Stimulated activated CD4-positive, alpha-beta T cell treated with anti-CD3 and anti-CD28 coated beads, Interleukin-15, amount 100 ng/mL, for 1 hour (primary cell): ENCODE measurements at places on chromosomes 7 and 10.

- DNase-seq: no peak
Measured at GRCh38 chr7:99514050-99514449, 9.6 kb downstream of the ZKSCAN5 start.

DNA sequence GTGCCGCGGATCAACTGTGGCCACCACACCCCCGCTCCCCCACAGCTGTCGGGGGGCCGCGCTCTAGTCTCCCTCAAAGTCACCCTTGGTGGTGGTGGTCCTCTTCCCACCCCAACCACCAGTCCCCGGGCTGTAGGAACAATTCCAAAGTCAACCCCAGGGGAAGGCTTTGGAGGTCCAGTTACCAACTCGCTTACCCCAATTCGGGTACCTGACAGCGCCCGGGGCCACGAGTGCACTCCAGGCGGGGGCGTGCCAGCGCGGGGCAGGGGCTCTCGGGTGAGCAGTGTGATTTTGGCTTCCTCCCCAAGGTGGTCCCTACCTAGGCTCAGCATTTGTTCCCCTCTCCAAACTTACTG is 584 bp upstream of the ZMIZ1 start:
- no peak for DNase-seq

DNA sequence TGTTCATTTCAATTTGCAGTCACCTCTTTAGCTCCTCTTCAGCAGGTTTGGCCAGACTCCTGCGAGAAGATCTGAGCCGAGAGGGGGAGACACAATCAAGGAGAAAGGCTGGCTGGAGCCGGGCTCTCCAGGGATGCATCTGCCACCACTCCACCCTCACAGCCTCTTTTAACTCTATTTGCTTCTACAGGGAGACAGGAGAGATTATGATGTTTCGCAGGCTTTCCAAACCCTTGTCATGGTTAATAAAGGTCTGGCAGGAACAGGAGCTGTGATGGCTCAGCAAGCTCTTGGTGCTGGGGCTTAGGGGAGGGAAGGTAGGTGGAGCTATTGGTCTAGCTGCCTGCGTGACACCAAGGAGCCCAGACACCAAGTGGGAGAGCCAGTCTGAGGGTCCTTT is 448.1 kb upstream of the PODXL start:
- DNase-seq: no peak

DNA sequence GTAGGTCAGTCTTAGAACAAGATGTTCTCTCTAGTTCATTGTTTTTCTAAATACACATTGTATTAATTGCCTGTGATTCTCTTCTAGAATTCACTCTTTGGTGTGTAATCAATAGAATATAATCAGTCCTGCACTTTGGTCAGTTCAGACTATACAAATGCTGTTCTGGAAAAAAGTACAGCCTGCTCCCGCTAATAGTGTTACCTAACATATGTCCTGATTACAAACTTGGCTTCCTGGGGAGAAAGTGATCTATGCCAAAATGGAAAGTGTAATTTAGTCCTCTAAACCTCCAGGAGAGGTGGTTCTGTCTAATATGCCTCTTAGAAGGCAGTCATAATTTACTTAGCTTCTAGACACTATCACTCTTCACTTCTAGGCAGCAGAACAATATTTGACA is 215.5 kb downstream of the SEMA3D start:
- DNase-seq: no peak

DNA sequence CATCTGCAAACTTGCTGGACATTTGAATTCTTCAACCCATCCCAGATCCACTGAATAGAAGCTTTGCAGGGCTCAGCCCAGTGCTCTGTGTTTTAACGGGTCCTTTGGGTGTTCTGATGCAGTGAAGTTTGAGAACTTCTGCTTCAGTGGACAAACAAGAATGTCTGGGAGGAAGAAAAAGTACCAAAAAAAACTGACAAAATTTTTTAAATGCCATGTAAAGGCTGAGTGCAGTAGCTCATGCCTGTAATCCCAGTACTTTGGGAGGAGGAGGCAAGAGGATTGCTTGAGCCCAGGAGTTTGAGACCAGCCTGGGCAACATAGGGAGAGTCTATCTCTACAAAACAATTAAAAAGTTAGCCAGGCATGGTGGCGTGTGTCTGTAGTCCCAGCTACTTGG is 51.8 kb upstream of the FRMD4A start:
- DNase-seq: no peak

DNA sequence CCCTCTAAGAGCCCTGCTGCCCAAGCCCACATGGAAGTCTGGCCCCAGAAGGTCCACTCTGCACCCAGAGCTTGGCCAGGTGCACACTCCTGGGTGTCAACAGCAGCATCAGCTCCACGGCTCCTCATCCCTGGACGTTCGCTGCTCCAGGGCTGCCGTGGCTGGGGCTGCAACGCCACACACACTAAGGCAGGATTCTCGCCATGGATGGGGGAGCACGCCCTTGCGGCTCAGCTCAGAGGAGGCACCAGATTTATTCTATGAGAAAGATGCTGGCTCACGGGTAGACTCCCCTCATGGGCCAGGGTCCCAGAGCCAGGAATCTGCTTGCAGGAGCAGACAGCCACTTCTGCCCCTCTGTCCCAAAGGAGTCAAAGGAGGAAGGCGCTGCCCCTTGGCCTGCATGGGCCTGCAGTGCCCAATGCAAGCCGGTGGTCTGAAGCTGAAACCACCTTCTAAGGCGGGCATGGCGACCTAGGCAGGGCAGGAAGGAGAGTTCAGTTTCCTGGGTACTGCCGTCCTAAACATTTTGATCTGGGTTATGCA is 42.1 kb downstream of the CFAP46 start:
- DNase-seq: no peak

- no peak for DNase-seq
Measured at GRCh38 chr7:135769005-135769802, 20.6 kb upstream of the FAM180A start.

GRCh38 chr7:111758332-111758731 is 196.0 kb upstream of the IMMP2L start:
- DNase-seq: no peak
